H9 (cell line): ENCODE measurements at places on chromosomes 4 and X.
A peak's percentile ranks its signal among the peaks of the same experiment; 100 is the strongest.

GRCh38 chrX:139692908-139693307 is 15.1 kb downstream of the MCF2 start:
- H3K27ac ChIP-seq = no peak overlapping the region
- no peaks in the 10 kb centered on the region; the same call in 1 of the 2 replicates for H3K4me1 ChIP-seq
- peak; percentile 25 for DNase-seq
- H3K4me3 ChIP-seq = peak overlapping the region; percentile 49
- H3K36me3 ChIP-seq = no peaks in the 10 kb centered on the region
- no peaks in the 10 kb centered on the region; the same call in 1 of the 2 replicates for H3K27me3 ChIP-seq

DNA sequence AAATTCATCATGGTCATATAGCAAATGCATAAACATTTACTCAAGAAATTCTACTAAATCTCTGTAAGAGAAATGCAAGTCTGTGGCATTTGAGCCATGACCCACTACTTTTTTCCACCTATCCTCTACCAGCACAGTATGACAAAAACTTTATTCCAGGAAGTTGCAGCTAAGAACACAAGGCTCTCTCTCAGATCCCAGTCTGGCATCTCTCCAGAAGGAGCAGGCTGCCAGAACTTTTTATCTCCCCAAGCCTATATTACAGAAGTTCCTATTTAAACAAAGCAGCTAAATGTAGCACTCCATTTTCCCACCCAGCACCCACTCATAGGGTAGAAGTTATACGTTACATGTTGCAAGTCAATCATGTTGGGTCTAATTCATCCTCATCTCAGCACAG is 49.3 kb upstream of the EPGN start:
- H3K27ac ChIP-seq = no peak overlapping the region
- DNase-seq = no peak
- H3K4me1 ChIP-seq = no peaks in the 10 kb centered on the region
- H3K27me3 ChIP-seq = no peaks in the 10 kb centered on the region

- H3K4me3 ChIP-seq = no peak overlapping the region
- H3K27me3 ChIP-seq = no peaks in the 10 kb centered on the region
- no peak for DNase-seq
- H3K36me3 ChIP-seq = no peaks in the 10 kb centered on the region
- no peak overlapping the region for H3K27ac ChIP-seq
Observed at GRCh38 chr4:142377342-142378091, 468.6 kb downstream of the INPP4B start.

- no peak for DNase-seq
- H3K27ac ChIP-seq = no peak overlapping the region
- no peaks in the 10 kb centered on the region; the same call in 1 of the 2 replicates for H3K27me3 ChIP-seq
- H3K4me3 ChIP-seq = no peak overlapping the region
- no peaks in the 10 kb centered on the region for H3K4me1 ChIP-seq
- no peaks in the 10 kb centered on the region for H3K36me3 ChIP-seq
Observed at GRCh38 chrX:17822351-17822750, 38.7 kb downstream of the RAI2 start.

GRCh38 chr4:183503497-183504063 is 1.3 kb upstream of the ING2 start:
- DNase-seq = no peak
- H3K4me3 ChIP-seq = peak overlapping the region; percentile 75
- no peaks in the 10 kb centered on the region for H3K36me3 ChIP-seq
- H3K27ac ChIP-seq = peak overlapping the region; percentile 6
- no peaks in the 10 kb centered on the region; the same call in 1 of the 2 replicates for H3K4me1 ChIP-seq

DNA sequence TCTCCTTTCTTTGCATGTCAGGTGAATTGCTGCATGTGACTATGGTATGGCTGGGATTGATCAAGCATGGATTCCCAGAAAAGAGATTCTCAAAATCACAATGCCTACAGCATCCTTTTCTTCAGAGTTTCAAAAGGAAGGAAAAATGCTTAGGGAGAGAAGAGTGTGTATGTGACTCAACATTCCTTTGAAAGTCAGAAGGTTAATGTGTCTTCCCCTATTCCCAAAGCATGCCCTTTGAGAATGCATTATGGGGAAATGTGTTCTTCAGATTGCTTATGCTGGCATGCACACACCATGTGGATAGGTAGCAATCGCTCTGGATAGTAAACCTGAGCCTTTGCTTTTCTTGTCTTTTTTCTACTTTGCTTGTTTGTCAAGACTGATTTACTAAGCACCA is 78.5 kb downstream of the ELOVL6 start:
- DNase-seq = no peak
- H3K4me3 ChIP-seq = no peak overlapping the region
- no peak overlapping the region for H3K27ac ChIP-seq
- peaks cover 32% of the 10 kb centered on the region for H3K36me3 ChIP-seq
- H3K4me1 ChIP-seq = no peaks in the 10 kb centered on the region

DNA sequence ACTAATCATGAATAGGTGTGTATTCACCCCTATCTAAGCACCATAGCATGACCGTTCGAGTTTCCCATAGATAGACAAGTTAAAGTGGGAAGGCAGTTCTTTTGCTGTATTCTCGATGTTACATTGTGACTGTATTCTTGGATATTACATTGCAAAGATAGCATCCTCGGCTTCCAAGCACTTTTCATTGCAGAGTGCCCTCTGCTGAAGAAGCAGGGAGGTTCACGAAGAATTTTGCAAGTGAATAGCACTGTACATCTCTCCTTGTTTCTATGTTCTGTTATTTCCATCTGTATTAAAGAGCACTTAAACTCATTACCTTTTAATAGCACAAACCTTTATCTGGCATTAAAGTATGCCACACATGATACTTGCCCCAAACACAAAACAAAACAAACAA is 426.7 kb upstream of the ARX start:
- no peaks in the 10 kb centered on the region for H3K27me3 ChIP-seq
- no peak overlapping the region for H3K4me3 ChIP-seq
- DNase-seq = no peak
- H3K4me1 ChIP-seq = no peaks in the 10 kb centered on the region
- no peak overlapping the region for H3K27ac ChIP-seq

GRCh38 chr4:150447356-150447755 is 134.6 kb upstream of the MAB21L2 start:
- H3K27me3 ChIP-seq = no peaks in the 10 kb centered on the region
- H3K4me3 ChIP-seq = no peak overlapping the region
- DNase-seq = no peak

DNA sequence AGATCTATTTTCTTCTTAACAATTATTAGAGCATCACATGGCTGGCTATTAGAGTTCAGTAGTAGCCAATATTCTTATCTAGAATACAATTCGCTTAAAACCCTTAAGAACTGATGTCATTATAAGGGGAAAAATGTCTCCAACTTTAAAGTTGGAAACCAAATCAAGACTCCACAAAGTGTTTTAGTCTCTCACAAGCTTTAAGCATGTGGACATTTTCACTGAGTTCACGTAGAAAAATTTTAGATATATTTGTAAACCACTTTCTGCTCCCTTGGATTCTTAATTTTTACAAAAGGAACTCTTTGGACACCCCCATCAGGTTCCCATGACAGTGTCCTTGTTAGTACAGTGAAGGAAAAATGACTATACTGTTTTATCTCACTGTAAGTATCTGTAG is 123.9 kb upstream of the NAP1L5 start:
- H3K27ac ChIP-seq = no peak overlapping the region
- DNase-seq = no peak
- no peaks in the 10 kb centered on the region for H3K36me3 ChIP-seq
- H3K4me3 ChIP-seq = no peak overlapping the region
- H3K4me1 ChIP-seq = no peaks in the 10 kb centered on the region

DNA sequence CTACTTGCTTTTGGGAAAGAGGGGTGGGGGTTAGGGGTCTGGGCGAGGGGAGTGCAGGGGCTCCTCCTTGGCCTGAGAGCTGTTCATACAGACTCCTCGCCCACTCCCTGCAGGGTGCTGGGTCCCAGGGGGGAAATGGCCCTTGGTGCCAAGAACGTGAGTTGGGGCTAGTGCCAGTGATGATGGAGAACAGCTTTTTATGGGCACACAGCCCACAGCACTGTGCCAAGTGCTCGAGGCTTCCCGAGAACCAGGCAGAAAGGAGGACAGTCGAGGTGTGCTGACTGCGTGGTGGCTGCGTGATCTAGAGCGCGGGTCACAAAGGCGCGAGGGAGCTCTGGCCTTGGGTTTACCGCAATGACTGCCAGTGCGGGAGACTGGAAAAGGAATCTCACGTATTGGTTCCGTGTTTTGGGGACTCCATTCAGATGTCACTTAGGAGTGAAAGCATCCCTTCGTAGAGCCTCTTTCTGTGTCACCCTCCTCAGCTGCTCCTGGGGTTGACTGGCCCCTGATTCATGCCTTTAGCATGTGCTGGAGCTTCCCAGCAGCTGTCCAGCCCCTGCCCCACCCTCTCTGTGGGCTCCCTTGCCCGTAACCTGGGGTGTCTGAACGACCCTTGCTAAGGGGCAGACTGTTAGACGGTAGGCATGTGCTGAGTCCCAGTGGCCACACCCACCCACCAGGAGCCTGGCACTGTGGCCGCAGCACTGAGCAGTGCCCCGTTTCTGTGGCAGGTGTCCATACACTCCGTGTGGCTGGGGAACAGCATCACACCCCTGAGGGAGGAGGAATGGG is 20.9 kb upstream of the MSANTD1 start:
- no peaks in the 10 kb centered on the region for H3K4me1 ChIP-seq
- H3K4me3 ChIP-seq = no peak overlapping the region
- no peak for DNase-seq
- peaks cover 68% of the 10 kb centered on the region for H3K36me3 ChIP-seq
- H3K27me3 ChIP-seq = no peaks in the 10 kb centered on the region

DNA sequence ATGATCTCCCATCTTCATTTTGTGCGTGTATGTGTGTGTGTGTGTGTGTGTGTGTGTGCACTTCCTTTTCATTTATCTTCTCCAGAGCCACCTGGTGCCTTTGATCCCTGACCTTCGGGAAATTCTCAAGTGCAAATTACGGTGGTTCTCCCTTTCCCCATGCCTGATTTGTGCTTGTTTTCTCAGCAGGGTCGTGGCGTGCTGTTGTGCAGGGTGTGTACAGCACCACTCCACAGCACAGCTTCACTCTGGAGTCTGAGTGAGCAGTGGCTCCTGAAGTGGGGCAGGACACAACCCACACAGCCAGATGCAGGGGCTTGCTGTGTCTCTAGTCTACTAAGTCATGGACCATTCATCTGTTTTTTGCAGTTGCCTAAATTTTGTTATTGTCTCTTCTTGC is 114.2 kb upstream of the TBC1D9 start:
- H3K27ac ChIP-seq = no peak overlapping the region
- no peaks in the 10 kb centered on the region for H3K4me1 ChIP-seq
- H3K36me3 ChIP-seq = no peaks in the 10 kb centered on the region
- no peaks in the 10 kb centered on the region for H3K27me3 ChIP-seq
